Type B pancreatic cell (in vitro differentiated cells): ENCODE measurements at places on chromosomes 5 and 9. TPM values are rescaled to one million over a fixed set of nuclear protein-coding genes. Genes with fewer than 3 reads are reported as not detected.

TAF11L10 gene
- not detected in 2 replicates for total RNA-seq

MZB1 gene
- total RNA-seq, result 0.22 TPM in 1 of 2 replicates, not detected in the other

WNK2 gene
- 47.2 and 75.5 TPM in 2 replicates for total RNA-seq

CNOT6 gene
- 49.1 and 55.7 TPM in 2 replicates for total RNA-seq

- DNase-seq, result no peak
Observed at GRCh38 chr5:142568283-142568995, 117.5 kb downstream of the FGF1 start.

DNA sequence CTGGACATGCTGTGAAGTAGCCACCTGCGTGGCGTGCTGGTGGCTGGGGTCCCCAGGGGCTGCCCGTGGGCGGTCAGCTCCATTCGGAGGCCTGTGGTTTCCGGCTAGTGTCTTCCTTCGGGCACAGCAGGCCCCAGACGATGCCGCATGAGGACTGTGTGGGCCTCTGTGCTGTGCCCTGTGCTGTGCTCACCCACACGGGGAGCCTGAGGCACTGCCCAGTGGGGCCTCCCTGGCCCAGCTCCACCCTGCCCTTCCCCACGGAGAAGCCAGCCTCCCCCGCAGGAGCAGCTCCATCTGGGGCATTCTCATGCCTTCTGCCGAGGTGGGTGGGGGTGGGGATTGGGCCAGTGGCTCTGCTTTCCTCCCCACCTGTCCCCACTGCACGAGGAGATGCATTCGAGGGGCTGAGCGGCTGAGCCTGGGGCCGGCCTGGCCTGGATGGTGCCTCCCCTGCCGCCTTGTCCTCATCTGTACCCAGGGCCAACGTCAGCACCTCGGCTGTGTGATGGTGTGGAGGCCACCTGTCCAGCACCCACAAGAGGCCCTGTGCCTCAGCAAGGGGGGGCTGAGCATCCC is 24.2 kb downstream of the RXRA start:
- DNase-seq, result no peak

GRCh38 chr9:85199866-85200495 is 530.5 kb downstream of the NTRK2 start:
- no peak for DNase-seq

- no peak for DNase-seq
Observed at GRCh38 chr9:121261107-121261460, 6.9 kb upstream of the GSN start.

DNA sequence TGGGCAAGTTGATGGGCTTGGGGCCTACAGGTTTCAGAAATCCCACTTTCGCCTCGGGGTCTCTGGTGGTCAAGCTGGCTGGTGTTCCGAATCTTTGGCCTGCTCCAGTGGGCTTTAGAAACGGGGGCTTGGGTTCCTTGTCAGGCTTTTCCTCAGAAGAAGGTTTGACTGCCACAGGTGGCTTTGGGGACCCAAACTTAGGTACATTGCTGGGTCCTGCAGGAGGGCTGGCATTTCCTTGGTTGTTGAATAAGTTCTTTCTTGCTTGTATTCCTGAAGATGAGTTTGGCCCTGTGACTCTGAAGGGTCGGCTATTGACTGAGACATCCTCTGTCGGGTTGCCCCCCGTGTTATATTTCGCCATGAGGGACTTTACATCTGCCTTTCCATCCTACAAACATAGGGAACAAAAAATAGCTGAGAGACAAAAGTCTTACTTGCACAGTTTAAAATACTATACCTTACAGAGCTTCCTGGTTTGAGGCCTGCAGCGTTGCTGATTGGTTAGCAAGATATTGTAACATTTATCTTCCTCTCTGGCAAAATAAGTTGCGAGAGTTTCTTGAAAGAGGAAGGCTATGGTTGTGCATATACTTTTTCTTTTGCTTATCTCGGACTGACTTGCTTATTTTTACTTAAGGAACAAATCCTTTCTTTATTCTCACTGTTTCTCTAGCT is 16.6 kb downstream of the FYB1 start:
- DNase-seq, result no peak

DNA sequence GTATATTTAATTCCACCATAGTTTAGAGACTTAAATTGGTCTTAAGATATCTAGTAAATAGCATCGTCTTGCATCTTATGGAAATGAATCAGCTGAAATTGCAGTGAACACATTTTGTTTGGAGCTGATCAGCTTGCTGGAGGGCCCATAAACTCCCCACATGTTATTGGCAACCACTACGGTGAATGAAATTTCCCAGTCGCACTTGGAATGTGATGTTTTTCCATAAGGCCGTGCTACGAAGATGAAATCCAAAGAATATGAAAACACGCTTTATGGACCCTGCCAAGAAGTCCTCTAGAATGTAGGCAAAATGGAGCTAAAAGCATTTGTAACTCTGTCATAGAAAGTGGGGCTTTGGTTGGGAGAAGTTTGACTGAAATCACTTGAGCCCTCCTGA is 572.1 kb downstream of the ACTL7B start:
- DNase-seq, result no peak

- DNase-seq, result no peak
Observed at GRCh38 chr5:138890644-138891043, 15.5 kb upstream of the LRRTM2 start.

DNA sequence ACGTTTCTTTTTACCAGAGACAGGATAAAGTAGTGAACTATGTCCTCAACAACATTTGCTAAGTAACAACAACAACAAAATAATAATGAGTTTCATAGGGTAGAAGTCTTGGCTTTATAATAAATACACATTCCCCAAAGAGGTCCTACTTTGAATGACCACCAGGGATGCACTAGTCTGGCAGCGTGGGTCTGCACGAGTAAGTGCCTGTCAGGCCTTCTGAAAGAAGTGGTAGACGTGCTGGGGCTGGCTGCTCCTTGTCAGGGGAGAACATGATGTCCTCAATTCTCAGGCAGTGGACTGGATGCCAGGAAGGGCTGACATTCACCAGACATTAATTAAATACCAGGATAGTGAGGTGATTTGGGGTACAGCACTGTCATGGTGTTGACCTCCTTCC is 331.1 kb downstream of the TMEM38B start:
- DNase-seq, result no peak

GRCh38 chr5:158381614-158382160 is 522.7 kb upstream of the CLINT1 start:
- no peak for DNase-seq

GRCh38 chr5:173941758-173942401 is 47.1 kb upstream of the C5orf47 start:
- no peak for DNase-seq

DNA sequence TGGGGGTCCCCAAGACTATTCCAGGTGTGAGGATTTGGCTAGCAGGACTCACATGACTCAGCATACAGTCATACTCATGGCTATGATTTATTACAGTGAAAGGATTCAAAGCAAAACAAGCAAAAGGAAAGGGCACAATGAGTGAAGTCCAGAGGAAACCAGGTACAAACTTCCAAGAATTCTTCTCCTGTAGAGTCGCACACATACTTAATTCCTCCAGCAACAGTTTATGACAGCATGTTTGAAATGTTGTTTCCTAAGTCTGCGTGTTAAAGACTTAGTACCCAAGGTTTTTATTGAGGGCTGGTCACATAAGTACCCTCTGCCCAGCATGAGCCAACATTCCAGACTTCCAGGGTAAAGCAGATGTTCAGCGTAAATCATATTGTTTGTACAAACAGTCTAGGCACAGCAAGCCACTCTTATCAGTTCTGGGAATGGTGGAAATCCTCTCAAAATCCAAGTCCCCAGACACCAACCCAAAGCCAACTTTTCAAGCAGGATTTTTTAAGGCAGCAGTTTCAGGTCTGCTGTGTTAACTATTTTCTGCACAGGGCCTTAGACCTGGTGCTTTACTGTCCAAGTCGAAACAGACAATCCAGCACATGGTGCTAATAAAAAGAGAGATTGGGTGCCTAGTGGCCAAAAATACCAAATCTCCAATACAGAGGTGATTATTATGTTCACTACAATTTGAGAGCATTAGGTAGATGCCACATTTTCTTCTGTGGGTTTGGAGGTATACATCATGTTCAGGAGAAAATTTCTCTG is 18.6 kb upstream of the RICTOR start:
- DNase-seq, result no peak

DNA sequence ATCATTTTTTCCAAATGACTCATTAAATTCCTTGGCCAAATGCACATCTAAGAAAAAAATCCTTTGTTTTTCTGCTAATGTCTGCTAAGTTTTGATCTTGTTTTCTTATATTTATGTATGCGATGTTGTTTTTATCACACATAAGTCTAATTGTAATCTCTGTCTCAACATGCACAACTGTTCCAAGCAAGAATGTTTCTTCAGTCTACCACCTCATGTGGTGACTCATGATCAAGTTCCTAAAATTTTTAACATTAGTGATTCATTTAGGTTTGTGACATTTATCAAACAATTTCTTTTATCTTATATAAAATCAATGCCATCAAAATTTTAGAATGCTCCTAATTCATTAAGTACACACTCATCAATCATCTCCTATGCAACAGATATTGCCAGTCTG is 763.9 kb upstream of the FAM174A start:
- no peak for DNase-seq

DNA sequence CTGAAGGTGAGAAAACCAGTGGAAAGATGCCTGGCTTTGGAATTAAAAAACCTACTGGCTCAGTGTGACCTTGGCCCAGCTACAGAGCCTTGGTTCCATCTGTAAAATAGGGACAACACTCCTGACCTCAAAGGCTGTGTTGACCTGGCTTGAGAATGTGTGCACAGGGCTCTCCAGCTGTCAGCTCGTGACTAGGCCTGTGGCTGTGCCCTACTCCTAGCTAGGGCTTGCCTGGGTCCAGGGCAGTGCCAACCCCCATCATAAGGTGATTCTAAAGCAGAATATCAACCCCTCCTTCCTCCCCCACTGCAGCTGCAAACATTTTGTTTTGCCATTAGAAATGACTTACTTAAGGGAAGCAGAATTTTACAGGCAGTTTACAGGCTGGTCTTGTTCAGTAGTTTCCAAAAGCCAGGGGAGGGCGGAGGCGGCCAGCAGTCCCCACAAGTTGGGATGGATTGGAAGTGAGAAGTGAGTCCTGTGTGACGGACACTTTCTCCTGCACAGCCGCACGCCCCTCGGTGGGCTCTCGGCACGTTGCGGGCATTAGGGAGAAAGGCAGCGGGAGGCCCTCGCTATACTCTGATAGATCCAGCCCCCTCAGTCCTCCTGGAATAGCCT is 7.3 kb downstream of the PITX1 start:
- no peak for DNase-seq
